ENCODE measurements at places on chromosomes 11 and 22.

DNA sequence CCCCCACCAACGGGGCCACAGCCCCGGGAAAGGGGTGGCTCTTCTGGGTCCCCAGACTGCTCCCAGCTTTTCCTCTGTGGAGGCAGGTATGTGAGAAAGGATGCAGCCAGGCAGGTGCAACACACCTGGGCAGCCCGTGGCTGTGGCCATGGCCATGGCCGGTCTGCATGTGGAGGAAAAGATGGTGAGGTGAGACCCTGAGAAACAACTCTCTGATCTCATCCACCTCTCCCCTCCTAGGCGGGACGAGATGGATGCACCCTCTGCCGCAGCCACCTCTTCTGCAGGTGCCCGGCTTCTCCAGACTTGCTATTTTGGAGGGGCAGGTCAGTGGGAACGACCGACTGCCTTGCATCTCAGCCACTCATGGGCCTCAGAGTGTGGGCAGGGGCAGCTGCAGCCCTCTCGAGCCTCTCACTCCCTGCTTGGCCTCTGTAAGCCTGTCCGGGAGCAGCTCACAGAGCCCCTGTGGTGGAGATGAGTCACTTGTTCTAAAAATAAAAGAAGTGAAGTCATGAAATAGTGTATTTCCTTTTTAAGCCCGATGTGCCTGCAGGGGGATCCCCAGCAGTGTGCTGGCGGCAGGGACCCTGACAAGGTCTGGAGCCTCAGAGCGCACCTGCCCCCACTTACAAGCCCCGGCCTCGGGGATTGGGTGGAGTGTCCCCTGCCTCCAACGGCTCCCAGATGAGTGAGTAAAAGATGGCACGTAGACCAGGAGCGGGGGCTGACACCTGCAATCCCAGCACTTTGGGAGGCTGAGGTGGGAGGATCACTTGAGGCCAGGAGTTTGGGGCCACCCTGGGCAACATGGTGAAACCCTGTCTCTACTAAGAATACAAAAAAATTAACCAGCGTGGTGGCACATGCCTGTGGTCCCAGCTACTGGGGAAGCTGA lies 10.7 kb downstream of the SMIM38 start:
- DNase-seq = peak; percentile 62

GRCh38 chr22:49181431-49181830 lies 646.2 kb downstream of the BRD1 start:
- DNase-seq = no peak

- no peak for DNase-seq
Measured at GRCh38 chr11:129324533-129325175, 51.0 kb upstream of the BARX2 start.

DNA sequence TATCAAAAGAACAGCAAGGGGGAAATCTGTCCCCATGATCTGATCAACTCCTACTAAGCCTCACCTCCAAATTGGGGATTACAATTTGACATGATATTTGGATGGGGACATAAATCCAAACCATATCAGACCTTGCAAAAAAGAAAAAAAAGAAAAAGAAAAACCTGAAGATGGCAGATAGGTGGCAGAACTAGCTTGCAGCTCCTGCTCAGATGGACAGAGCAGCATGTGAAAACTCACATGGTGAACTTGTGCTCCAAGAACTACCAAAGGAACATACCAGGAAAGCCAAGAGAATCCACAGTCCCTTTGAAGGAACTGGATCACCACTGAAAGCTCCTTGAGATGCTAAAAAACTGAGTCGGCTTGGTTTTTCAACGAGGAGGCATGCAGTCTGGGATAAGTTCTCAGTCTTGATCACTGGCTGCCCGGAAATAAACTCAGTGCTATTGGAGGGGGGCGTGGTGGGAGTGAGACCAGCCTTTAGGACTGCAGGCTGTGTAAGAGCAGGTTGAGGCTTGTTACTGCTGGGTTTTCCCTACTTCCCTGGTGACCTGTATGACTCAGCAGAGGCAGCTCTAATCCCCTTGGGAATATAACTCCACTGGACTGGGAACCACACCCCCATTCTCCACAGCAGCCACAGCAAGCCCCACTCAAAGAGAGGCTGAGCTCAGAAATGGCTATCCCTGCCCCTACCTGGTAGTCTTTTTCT lies 358.3 kb upstream of the ARHGAP42 start:
- no peak for DNase-seq

DNA sequence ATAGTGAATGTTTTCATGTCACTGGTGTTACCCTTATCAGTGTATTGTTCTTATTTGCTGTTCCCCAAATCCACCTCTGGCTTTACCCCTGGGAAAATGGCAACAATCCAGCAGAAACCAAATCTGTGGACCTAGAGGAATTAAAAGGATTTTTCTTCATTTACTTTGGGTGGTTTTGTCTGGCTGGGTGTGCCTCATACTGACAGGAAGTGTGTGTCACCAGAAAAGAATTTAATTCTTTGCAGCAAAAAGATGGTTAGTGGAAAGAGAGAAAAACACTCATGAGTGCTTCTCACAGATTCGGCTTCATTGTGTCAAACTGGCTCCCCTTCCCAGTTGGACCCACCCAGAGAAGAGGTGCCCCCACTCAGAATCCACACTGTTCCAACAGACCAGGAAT lies 38.9 kb downstream of the FZD4 start:
- peak; percentile 40 for DNase-seq

DNA sequence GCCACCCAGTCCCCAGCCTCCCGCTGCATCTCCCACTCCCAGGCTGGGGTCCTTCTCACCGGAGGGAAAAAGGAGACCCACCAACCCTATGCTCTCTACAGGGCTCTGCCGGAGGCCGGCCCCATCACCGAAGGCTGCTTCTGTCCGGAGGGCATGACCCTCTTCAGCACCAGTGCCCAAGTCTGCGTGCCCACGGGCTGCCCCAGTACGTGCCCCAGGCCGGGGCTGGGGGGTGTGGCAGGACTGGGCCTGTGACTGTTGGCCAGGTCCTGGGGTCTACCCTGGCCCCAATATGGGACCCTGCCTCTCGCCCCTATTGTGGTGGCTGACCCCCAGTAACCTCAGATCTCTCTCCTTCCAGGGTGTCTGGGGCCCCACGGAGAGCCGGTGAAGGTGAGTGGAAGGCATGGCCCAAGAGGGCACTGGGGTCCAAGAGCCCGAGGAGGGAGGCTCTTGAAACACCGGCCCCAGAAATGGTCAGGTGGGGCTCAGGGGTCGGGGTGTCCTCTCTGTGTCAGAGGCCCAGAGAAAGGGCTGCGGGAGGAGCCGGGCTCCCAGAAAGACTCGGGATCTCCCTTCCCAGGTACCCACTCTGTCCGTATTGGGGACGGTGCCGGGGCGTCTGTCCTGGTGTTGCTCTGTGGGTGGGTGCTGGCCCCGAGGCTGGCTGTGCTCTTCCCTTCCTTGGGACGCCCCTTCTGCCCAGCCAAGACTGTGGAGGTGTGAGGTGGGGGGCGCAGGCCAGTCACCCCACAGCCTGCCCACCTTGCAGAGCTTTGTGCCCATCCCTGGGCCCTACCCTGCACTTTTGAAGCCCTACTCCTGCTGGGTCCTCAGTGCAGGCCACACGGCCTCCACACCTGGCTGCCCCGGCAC lies 26.1 kb upstream of the MUC5B start:
- no peak for DNase-seq

- no peak for DNase-seq
Measured at GRCh38 chr11:85076535-85077330, 550.4 kb downstream of the DLG2 start.

DNA sequence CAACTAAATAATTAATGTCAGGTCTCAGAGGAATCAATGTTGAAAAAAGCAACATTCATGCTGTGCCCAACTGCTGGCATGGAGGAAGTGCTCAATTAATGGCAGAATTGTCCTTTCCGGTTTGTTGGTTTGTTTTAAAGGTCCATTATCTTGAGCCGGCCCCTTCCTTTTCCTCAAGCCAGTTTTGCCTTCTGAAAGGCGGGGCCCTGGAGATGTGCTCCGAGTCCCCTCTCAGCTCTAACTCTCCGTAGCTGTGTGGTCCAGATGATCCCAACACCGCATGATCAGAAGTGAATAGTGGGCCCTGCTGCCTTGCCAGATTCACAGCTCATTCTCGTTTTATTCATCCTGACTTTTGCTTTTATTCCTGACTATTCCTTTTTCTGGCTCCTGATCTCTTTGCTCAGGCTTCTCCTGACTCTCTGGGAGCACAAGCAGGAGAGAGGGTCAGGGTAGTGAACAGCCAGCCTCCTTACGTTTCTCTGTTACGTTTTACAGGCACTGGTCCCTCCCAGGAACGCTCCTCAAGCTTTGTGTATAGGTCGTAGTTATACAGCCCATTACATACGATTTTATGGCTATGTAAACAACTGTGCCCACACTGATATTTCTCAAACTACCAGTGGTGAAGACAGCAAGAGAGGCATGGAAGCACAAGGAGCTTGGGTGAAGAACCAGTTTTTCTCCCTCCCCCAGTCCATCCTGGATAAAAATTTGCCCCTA lies 265.9 kb downstream of the LARGE1 start:
- DNase-seq = no peak

DNA sequence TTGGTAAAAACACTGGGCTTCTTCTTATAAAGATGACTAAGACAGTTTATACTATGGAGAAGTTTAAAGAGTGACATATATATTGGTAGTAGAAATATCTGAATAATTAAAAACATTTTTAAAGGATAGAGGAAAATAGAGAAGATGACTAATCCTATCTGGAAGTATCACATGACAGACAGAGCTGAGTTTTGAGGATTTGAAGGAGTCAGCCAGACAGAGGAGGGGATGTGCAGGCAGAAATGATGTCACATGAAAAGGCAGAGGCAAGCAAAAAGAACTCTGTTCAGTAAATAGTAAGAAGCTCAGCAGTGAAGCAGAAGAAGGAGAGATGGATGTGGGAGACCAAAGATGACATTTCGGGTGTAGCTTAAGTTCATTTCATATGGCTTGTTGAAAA lies 1.6 kb downstream of the OR10A2 start:
- DNase-seq = no peak

DNA sequence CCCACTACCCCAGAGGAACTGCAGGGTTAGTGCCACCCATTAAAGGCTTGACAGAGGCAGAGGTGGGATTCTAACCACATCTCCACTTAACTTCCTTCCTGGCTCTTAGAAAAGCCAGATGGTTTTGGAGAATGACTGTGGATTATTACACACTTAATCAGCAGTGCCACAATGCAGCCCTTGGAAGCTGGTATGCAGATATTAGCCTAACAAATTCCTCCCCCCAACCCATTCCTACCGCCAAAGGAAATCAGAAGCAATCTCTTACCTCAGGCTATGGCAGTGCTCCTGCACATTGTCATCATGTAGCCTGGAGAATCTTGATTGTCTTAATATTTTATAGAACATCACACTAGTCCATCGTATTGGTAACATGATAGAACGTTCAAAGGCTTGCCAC lies 23.2 kb upstream of the NRGN start:
- no peak for DNase-seq

DNA sequence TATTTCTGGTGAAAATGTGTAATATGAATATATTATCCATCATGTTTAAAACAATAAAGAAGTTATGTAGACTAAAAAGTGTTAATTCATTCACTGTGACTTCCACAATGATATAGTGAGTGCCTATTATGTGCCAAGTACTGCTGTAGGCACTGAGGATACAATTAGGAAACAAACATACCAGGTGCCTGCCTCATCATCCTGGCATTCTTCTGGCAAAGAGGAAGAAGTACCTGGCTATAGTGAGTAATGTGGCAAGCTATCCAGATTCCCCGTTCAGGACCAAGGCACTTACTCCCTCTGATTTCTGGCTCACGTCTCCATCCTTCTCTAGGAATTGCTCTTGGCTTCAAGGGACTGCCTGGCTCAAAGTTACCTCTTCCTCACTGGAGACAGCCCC lies 77.5 kb upstream of the CLMP start:
- DNase-seq = no peak

DNA sequence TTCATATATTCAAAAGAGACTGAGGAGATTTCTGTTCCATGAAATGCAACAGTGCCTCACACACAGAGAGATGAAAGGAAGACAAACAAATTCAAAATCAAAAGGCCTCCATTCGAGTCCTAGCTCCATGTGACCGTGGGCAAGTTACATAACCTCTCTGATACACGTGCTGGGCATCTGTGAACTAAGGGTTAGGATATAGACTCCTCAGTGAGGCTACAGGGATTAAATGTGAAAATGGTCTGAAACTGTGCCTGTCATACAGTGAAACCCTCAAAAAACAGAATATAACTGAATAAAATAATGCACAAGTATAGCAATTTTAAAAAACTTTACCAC lies 111.8 kb upstream of the MTMR2 start:
- DNase-seq = no peak

DNA sequence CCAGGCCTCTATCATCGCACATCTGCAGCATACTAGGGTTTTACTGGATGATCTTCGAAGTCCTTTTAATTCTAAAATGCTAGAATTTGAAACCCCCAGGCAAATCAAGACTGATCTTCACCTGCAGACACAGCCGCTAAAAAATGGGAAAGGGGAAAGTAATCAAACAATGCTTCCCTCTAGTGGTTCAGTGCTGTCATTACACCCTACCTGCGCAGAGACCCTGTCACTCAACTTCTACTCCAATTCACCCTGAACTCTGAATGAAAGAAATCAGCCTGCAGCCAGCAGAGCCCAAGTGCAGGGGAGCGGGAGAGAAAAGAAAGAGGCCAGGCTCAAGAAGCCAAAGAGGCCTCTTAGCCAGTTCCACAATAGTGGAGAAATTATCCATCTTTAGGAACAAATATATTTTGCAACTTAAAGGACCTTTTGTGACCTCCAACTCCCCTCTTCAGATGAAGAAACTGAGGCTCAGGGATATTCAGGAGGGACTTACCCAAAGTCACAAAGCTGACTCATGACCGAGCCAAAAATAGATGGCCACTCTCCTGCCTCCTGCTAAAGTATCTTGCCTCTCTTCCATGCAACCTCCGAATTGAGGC lies 33.0 kb downstream of the SERGEF start:
- DNase-seq = no peak

- DNase-seq = peak; percentile 17
Measured at GRCh38 chr11:12164061-12165014, 53.9 kb downstream of the MICAL2 start.
